Kasumi-1 (cell line): ENCODE measurements at places on chromosomes 7 and 10.

DNA sequence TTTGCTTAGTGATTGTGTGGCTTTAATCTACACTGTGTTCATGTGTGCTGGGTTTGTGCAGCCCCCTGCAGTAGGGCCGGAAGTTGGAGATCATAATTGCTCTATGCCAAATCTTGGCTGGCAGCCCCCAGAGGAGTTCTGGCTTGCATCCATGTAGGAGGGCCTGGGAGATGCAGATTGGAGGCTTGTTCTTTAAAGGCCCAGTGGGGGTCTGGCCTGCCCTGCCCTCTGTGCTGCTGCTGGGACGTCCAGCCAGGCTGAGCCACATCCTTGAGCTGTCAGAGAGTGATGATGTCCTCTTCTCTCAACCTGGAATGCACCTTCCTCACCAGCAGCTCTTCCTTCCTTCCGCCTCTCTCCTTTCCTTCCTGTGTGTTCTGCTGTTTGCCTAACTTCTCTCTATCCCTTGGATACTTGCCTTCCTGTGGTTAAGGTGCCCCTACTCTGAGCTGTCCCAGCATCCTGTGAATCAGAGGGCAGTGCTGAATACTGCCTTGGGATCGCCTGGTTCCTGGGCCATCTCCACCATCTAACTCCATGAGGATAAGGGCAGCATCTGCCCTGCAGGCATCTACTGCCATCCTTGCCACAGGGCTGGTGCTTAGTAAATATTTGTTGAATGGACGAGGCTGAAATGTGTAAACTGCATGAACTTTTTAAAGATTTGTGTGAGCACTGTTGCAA, 30.2 kb downstream of the DOCK1 start:
- no peak for DNase-seq

DNA sequence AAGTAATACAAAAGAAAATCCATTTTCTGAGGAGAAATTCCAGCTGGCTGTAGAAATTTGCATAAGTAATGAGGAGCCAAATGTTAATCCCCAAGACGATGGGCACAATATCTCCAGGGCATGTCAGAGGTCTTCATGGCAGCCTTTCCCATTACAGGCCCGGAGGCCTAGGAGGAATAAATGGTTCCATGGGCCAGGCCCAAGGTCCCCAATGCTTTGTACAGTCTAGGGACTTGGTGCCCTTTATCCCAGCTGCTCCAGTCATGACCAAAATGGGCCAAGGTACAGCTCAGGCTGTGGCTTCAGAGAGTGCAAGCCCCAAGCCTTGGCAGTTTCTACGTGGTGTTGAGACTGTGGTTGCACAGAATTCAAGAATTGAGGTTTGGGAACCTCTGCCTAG, 182.5 kb downstream of the GPR158 start:
- no peak for DNase-seq

GRCh38 chr7:85924062-85924461, 719.6 kb upstream of the GRM3 start:
- DNase-seq = no peak

DNA sequence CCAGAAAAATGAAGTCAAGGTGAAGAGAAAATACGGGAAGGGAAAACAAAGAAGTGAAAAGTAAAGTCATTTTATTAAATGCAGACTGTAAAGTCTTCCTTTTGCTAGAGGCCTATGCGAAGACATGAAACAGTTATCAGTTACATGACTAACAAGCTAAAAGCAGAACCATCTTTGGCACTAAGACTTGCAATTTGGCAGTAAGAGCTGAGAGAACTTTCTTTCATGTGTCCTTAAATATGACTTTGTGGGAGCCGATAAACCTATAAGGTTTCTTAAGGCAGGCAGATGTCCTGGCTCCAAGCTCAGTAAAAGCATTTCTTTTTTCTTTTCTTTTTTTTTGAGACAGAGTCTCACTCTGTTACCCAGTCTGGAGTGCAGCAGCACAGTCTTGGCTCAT, 10.4 kb downstream of the ANLN start:
- no peak for DNase-seq

DNA sequence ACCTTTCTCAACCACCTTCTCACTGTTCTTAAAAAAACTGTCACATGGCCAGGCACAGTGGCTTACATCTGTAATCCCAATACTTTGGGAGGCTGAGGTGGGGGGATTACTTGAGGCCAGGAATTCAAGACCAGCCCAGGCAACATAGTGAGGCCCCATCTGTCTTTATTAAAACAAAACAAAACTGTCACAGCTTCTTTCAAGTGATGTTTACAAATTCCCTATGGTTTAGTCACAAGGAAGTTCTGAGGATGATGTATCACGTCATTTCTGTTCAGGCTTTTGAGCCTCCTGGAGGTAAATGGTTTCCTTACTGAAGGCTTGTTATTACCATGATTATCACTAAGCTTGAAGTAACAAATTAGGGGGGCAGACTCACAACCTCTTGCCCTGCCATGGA, 186.2 kb downstream of the CFTR start:
- DNase-seq = no peak

- DNase-seq = peak; percentile 40
These were observed 101.3 kb upstream of the DNAJB12 start for GRCh38 chr10:72455889-72456595.

- DNase-seq = no peak
These were observed 16.1 kb upstream of the NDST2 start for GRCh38 chr10:73827346-73828089.

DNA sequence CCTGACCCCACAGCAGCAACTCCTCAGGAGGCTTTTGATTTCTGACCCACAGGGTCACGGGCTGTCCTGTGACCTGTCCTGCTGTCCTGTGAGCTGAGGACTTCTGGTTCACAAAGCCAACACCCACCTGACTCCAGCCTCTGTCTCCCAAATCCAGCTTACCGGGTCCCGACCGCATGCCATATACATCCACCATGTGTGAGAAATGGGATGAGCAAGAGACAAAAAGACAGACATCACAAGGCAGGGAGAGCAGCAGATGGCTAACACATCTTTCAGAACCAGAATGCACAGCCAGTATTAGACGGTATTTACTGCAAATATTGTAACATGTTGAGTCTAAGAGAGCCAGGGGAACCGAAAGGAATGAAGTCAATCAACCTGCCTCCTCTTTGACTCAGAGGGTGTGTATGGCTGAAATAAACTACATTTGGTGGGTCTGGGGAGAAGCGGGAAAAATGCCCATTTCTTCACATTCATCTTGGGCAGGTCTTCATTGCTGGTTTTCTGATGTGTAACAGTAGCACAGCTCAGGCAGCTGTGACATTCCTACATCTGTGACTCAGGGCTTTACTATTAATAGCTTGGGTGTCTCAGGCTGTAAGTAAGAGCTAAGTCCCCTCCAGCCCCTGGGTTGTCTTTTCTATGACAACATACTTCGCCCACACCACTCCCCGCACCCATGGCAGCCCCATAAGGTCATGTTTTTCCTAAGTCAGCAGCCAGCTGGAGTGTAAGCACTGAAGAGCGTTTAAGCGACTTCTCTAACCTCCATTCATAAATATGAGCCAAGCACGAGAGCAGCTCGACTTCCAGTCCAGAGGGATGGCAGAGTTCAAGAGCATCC, 25.0 kb downstream of the ABLIM1 start:
- no peak for DNase-seq

- DNase-seq = no peak
These were observed 59.8 kb upstream of the SMNDC1 start for GRCh38 chr10:110364531-110364937.

DNA sequence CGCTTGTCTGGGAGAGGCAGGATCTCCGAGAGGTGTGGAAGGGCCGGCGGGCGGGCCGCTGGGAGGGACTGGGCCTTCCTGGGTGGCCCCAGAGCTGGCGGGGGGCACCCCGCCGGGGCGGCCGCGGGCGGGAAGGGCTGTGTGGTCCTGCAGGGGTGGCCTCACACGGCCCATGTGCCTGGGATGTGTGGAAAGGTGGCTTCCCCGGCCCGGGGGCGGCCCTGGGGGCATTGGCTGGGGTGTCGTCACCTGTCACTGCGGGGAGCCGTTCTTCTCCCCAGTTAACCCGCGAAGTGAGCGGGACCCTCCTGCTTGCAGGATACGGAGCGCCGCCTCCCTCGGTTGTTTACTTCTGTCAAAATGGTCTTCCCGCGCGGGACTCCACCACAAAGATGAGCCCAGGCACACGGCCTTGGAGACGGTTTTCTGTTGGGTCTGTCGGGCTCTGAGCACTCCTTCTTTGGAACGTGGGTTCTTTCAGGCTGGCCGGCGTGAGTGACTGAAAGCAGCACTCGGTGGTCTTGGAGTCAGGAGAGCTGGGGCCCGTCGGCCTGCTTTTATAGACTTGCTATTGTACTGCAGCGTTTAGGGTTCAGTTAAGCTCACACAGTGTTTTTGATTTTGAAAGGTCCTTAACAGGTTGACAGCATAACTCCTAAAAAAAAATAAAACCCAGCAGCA, 700 bp downstream of the SMC3 start:
- peak; percentile 62 for DNase-seq

DNA sequence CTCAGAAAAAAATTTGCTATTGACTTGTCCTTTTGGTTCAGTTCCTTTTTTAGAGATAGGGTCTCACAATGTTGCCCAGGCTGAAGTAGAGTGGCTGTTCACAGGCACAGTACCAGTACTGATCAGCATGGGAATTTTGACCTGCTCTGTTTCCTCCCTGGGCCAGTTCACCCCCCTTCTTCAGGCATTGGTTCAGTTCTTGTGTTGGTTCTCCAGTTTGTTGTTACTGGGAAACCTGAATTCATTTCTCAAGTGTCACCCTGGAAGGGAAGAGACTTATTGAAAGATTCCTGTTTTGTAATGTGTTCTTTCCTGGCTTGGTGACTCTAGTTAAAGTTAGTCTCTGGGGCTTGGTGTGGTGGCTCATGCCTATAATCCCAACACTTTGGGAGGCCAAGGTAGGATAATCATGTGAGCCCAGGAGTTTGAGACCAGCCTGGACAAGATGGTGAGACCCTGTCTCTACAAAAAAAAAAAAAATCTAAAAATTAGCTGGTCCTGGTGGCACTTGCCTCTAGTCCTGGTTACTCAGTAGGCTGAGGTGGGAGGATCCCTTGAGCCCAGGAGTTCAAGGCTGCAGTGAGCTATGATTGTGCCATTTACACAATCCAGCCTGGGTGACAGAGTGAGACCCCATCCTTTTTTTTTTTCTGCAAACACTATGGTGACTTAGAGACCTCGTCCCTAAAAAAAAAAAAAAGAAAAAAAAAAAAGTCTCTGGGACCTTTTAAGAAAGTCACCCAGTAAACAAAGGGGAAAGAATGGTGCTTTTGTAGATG, 52.7 kb downstream of the CNNM2 start:
- no peak for DNase-seq

DNA sequence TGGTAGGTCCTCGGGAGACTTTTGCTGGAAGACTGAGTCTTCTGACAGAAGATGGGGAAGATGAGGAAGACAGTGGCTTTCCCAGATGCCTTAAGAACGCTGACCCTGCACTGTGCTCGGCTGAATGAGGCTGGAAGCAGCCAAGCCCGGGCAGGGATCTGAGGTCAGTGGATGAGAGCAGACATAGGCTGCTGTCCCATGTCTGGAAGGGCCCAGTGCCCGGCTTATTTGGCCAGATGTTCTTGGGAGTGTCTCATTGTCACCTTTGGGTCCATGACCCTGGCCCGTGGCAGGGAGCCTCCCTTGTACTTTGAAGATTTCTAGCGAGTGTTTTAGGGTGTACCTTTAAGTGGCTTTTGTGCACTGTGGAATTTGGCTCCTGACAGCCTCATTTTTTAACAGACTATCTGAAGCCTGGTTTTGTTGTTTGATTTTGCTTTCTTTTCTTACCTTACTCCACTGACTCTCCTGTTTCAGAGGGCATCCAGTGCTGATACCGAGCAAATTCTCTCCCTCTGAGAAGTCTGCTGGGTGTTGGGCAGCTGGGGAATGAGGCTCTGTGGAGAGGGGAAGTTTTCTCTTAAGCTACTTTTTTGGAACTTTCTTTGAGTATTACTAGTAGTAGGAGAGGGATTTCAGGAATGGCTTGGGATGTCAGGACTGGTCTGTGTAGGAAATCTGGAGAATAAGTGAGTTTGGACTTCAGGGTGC, 61.4 kb downstream of the CREB5 start:
- DNase-seq = no peak

DNA sequence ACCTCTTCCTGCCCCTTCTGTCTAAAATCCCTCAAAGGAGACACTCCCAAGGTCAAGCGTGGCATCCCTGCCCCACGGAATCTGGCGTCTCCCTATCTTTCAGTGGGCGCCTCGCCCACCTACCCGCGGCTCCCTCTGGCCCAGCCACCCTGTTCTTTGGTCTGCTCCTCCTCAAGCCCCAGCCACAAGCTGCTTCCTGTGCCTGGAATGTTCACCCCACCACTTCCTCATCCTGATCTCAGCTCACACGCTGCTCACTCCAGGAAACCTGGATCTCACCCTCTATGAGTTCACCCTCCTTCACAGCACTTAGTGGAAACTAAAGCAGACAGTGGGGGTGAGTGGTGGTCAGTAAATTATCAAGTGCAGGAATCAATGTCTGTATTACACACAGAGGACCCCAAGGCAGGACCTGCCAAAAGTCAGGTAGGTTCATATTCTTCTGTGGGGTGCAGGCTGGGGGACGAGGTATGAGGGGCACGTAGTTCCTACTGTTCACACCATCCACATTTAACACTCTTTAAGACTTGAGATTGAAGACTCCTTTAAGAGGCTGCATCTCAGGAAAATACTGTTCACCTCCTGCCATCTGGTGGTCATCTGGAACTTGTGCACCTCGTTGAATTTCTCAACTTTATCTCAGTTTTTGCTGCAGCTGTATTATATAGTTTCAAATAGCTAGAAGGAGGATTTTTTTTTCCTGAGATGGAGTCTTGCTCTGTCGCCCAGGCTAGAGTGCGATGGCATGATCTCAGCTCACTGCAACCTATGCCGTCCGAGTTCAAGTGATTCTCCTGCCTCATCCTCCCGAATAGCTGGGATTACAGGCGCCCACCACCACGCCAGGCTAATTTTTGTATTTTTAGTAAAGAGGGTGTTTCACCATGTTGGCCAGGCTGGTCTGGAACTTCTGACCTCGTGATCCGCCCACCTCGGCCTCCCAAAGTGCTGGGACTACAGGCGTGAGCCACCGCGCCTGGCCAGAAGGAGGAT, 166.6 kb downstream of the ARHGAP21 start:
- peak; percentile 93 for DNase-seq
